ENCODE measurements at places on chromosomes 2 and 18. TPM values are rescaled to one million over a fixed set of nuclear protein-coding genes. Genes with fewer than 3 reads are reported as not detected.

DNA sequence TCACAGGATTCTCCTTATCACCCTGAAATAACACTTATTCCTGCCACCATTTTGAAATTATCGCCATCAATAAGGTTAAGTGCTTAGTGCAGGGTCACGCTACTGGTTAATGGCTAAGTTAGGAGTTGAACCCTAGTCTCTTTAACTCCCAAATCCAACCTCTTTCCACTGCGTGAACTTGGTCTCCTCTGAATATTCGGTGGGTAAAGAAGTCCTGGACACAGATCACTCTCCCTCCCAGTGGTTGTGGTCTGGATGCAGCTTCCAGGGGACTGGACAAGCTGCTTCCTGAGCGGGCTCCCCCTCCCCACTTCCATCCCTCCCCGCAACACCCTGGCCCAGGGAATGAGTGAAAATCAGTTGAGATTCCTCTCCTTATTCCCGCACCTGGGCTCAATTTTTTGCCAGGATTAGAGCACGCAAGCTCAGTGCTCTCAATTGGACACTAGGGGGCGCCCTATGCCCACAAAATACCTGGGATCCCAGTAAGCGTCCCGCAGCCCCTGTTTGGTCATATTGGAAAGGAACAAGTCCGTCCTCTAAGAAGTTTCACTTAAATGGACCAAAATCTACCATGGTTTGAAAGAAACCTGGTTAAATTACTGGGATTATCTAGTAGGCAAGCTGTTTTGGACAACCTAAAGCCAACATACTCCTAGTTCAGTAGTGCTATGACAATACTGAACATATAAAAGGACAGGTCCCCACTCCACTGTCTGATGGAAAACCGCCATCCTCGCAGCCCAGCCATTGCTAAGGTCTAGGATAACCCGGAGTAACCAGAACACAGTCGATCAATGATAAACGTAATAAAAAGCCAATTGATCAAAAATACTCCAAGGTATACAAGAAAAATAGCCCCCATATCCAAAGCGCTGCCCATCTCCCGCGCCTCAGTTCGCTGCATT lies 40.4 kb downstream of the DHRS9 start:
- peak; percentile 47 for DNase-seq

DNA sequence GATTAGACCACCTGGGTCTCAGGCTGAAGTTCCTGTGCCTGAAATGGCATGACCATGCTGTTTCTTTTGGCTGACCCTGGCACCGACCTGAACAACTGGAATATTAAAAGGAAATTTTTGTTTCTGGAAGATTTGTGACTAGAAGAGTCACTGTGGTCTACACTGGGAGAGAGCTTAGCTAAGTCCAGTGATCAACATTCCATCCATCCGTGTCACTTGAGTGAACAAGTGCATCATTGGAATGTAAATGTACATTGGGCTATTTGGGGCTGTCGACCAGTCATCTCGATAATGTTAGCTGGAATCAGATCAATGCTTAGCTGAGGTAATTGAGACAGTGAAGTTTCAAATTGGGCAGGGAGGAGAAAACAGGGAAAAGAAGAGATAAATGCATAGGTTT lies 95.4 kb upstream of the CCDC85A start:
- DNase-seq = no peak

DNA sequence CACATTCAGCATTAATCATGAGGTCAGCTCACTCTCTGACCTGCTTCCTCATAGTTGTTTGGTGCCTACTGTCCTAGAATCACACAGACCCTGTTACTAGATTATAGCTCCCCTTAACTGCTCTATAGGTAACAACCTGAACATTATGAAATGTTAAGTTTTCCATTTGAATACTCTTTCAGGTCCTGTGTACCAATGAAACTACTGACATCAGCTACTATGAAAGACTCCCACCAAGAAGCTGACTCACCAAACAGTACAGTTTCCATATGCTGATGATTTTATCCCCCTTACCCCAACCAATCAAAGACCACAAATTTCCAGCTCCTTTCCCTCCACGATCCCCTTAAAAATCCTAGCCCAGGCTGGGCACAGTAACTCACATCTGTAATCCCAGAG lies 56.3 kb downstream of the SRBD1 start:
- DNase-seq = no peak

- DNase-seq = no peak
These were observed 276.6 kb downstream of the MREG start for GRCh38 chr2:215736653-215737290.

GRCh38 chr18:12336171-12336613 lies 28.2 kb downstream of the TUBB6 start:
- no peak for DNase-seq

- DNase-seq = no peak
These were observed 93.5 kb upstream of the B3GNT2 start for GRCh38 chr2:62102402-62102920.

GRCh38 chr2:200784215-200784614 lies 27.5 kb upstream of the BZW1 start:
- no peak for DNase-seq

GRCh38 chr2:24969784-24970183 lies 2.0 kb downstream of the DNAJC27 start:
- DNase-seq = no peak

GRCh38 chr2:204282081-204282480 lies 263.2 kb upstream of the PARD3B start:
- no peak for DNase-seq

DNA sequence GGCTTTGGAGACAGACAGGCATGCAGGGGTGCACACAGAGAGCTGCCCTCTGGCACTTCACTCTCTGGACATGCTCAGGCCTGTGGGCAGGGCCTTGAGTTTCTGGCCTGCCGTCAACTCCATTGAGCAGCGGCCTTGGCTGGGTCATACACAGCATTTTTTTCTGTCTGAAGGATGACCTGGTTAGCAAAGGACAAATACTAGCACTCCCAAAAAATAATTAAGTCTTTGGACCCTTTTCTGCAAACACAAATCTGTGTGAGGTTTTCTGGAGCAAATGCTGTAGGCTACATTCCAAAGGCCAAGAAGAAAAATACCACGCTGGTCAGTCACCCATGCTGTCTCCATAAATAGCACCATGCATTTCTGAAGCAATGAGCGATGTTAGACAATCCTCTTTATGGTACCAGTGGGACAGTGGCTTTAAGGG lies 124.7 kb upstream of the CTAGE1 start:
- no peak for DNase-seq

- no peak for DNase-seq
These were observed 17.5 kb downstream of the GPR55 start for GRCh38 chr2:230907361-230908091.

DNA sequence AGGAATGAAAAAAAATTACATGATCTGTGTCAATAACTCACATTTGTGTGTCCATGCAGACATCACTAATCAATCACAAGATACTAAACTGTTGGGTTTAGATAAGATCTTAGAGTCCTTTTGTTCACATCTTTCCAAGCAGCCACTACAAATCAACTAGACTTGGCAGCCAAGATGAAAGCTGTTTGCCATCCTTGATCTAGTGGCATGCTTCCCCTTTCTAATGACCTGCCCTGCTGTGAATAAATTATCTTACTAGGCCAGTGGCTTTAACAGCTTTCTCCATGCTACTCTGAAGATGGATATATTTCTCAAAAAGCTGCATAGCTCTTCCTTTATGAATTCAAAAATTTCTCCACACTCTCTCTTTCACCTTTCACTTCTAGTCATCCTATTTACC lies 1338.0 kb upstream of the ACVR2A start:
- no peak for DNase-seq

- no peak for DNase-seq
These were observed 74.3 kb downstream of the TFCP2L1 start for GRCh38 chr2:121210691-121211090.

DNA sequence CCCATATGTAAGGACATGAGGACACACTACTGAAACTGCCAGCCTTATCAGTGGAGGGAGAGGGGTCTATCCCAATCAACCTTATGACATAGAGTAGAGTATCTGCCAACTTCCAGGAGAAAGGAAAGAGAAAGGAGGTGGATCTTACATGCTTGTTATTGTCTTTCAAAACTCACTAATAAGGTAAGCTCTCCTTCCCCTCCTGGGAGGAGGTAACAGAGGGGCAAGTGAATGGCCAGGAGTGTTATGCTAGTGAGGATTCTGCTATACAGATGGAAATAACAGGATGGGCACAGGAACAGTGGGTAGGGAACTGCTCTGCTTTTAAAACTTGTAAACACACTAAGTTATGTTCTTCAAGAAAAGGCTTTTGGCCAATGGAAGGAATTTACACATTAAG lies 1020.1 kb downstream of the TDRD15 start:
- DNase-seq = no peak

DNA sequence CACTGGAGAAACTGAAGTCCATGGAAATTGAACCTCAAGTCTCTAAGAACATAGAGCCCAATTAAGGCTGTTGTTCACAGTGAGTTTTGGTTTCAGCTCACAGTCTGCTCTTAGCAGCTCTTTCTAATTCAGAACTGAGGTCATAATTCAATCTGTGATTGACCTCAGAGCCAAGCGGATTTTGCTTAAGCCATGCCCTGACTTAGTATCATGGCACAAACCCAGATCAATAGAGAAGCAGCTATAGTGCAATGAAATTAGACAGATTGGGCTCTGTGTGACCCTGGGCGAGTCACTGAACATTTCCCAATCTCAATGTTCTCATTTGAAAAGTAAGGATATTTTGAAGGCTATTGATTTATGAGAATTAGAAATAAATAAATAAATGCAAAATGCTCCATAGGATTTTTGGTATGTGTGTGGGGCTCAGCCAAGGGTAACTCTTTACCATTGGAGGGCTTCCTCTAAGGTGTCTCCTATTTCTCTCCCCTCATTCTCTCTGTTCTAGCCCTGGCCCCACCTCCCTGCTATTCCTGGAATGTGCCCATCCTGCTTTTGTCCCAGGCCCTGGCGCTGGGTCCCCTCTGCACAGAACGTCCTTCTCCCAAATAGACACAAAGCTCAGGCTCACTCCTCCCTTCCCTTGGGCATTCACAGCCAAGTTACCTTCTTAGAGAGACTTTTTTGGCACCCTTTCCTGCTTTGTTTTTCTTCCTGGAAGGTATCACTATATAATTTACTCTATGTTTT lies 239.6 kb downstream of the LPIN1 start:
- DNase-seq = no peak

L3MBTL4 gene
- total RNA-seq = 6.7 TPM

CPO gene
- total RNA-seq = 0.53 TPM

LIMS4 gene
- total RNA-seq = not detected

COX7A2L gene
- 103 TPM for total RNA-seq

KYNU gene
- total RNA-seq = 9.8 TPM

UGT1A8 gene
- 0.16 TPM for total RNA-seq

YIPF4 gene
- 46.2 TPM for total RNA-seq

Measured in urinary bladder (tissue), 4 donors.